ENCODE measurements at places on chromosomes 4 and X.

DNA sequence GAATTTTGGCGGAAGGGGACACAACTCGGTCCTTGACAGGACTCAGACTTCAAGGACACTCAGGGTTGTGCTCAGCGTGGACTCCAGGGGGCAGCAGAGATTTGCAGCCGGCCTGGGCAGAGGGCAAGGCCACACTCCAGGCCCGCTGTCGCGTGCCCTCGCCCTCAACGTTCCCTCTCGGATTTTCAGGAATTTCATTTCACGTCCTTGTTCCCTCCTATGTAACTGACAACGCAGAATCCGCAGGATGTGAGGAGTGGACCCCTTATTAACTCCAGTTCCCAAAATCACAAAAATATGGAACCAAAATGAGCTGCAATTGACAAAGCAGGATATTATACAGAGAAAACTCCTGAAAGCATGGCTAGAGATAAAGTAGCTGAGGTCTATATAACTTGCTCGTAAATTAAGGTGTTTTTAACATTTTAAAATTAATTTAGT, 21.0 kb upstream of the DCTD start:
- peak; percentile 57 for DNase-seq

- no peak for DNase-seq
These were observed 526.6 kb upstream of the SLIT2 start for GRCh38 chr4:19725130-19725529.

- DNase-seq, result no peak
These were observed 7.3 kb upstream of the DTHD1 start for GRCh38 chr4:36274158-36274557.

- no peak for DNase-seq
These were observed 101.7 kb upstream of the KLF8 start for GRCh38 chrX:56130436-56130835.

DNA sequence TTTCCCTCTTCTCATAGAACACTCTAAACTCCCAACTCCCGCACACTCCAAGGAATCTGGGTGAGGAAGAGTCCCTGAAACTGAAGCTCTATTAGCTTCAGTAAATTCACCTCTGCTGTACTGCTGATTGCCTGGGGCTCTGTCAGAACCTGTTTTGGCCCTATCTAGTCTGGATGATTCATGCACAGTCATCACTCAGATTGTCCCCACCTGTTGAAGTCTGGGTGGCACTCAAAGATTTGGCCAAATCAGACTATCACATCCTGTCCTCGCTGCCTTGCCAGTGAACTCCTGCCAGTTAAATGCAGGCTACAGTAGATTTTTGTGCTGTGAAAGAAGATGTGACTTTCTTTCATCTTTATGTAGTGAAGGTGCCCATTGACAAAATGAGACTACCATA, 63.5 kb upstream of the EMCN start:
- DNase-seq, result no peak

DNA sequence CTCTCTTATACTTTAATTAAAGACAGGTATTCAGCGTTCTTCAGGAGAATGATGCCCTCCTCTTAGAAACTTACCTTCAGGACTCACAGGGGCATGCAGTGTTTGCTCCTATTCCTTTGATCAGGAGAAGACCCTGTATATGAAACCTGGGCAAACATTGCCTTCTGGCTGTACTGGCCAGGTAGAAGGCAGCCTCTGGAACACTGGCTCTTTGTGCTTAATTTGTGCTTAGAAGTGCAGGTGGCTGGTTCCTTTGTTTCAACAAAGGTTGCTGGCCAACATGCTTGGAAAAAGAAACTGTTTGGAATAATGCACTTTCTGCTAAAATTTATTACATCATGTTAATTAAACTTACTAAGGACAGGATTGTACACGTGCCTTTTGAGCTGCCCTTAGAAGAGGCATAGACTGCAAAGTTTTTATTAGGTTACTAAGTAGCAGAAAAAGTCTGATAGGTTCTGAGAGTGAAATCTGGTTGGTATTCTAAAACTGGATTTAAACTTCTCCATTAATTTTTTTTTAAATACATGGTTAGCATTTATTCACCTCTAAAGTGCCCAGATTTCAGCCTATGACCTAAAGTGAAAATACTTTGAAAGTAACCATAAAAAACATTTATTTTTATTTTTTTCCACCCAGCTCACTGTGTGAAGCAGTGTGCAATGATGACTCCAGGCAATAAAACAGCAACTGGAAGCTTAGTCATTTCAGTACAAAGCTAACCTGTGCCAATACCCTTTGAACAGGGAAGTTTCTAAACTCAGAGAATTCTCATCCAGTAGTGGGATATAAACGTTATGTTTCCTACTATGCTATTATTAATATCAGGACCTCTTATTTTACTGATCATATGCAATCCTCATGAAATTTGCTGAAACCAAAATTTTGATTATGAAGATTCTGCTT, 11.3 kb downstream of the RASSF6 start:
- DNase-seq, result no peak

GRCh38 chrX:117397844-117398243, 718.8 kb downstream of the KLHL13 start:
- DNase-seq, result no peak

GRCh38 chr4:121957266-121957665, 5.4 kb upstream of the TRPC3 start:
- DNase-seq, result no peak

GRCh38 chrX:56231537-56232090, 542 bp upstream of the KLF8 start:
- no peak for DNase-seq

Data from SHP77 treated with DMSO at 0.1 percent for 48 hours (cell line).